ENCODE measurements at places on chromosomes 13 and 19. TPM values are rescaled to one million over a fixed set of nuclear protein-coding genes. Genes with fewer than 3 reads are reported as not detected.

DNA sequence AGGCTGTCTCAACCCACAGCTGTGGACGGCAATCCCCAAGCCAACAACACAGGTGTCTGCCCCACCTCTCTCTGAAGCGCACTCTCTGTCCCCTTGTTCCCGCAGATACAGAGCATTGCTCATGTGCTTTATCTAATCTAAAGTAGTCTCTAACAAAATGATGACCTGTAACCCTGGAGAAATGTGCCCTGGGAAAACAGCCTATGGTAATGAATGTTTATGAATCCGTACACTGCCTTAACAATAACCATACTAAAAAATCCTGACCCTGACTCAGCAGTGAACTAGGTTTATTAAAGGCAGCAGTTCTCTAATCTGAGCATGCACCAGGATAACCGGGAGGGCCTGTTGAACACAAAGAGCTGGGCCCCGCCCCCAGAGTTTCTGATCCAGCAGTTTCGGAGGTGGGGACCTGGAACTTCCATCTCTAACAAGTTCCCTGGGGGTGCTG, 50.7 kb upstream of the SLC15A1 start:
- DNase-seq = no peak

DNA sequence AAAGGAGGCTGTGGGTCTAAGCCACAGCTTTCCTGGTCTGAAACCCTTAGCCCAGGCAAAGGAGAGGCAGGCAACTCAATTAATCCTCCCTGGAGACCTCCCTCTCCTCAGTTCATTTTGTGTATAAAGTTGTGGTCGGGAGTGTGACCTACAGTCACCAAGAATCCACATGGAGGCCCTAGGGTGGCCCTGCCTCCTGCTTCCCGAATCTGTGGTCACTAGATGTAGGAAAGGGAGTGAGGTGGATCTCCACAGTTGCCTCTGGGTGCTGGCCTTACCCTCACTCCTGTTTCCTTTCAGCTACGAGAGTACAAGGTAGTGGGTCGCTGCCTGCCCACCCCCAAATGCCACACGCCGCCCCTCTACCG, 1.3 kb downstream of the RPL18A start:
- DNase-seq = no peak

DNA sequence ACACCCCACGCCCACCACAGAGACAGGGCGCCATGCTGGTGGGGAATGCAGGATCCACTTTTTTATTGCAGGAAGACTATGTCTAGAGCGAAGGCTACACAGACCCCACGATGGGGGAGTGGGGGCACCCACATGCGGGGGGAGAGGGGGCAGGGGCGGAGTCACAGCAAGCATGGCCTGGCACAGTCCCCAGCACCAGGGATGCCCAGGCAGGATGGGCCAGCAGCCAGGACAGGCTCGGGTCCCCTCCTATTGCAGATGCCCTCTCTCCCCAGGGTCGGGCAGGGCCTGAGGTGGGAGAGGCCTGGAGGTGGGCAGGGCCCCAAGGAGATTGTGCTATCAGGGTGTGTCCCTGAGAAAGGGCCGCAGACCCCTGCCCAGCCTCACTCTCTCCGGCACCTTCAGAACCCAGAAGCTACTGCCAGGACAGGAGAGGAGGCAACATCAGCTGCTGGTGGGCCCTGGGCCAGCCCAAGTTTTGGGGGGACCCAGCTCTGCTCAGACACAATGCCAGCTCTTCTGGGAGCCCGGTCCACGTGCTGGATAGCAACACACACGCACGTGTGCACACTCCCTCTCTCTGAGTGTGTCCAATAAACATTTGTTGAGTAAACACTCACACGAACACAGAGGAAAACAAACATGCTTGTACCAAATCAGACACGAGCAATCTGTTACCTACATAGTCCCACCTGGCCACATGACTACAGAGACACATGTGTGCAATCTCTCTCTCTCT, 6.5 kb downstream of the DIRAS1 start:
- DNase-seq = no peak

DNA sequence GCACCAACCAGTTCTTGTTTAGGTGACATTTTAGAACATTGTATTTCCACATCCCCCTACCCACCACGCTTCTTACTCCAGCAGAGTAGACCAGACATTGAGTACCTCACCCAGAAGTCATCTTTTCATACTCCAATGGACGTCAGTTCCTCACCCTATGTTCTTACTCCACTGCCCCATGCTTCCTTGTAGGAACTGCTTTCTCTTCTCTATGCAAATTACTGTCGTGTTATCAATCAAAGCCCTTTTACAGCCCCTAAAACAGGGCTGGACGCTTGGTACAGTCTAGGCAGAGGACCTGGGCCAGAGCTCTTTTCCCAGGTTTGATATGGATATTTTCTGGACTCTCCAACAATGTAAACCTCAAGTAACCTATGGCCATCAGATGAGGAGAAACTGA, 58.2 kb downstream of the USP12 start:
- no peak for DNase-seq

- no peak for DNase-seq
These were observed 301.7 kb upstream of the SPRY2 start for GRCh38 chr13:80642641-80643040.

- DNase-seq = peak; percentile 98
These were observed at the start of gene FBXO46 for GRCh38 chr19:45730368-45731288. TSS of gene FBXO46 (minus strand) at chr19:45730896. CDS start at chr19:45713495, 17,401 bp downstream.

DNA sequence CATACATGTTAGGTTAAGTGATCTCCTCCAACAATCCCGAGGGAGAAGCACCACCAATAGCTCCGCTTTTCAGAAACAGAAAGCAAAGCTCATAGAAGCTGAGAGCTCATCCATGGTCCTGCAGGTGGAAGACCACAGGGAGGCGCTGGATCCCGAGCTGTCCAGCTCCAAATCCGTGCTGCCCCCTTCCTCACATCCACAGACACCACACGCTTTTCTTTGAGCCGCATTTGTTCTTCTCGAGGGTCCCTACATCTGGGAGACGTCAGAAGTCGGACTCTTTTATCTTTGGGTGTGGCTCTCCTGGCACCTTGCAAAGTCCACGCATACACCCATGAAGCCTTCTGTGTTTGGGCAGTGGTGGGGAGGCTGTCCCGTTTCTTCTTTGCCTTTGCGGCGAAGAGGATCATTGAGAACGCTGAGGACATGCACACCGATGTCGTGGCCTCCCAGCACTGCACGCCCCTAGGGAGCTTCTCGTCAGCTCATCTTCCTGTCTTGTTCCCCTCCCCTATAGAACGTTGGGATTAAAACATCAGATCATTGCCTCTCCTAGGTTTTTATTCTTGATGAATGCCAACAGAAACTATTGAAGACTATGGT, 184.8 kb downstream of the TEX29 start:
- DNase-seq = no peak

- DNase-seq = no peak
These were observed 4.8 kb upstream of the ZNF439 start for GRCh38 chr19:11843722-11844121.

GRCh38 chr19:43956827-43957226, 5.8 kb downstream of the ZNF221 start:
- no peak for DNase-seq

DNA sequence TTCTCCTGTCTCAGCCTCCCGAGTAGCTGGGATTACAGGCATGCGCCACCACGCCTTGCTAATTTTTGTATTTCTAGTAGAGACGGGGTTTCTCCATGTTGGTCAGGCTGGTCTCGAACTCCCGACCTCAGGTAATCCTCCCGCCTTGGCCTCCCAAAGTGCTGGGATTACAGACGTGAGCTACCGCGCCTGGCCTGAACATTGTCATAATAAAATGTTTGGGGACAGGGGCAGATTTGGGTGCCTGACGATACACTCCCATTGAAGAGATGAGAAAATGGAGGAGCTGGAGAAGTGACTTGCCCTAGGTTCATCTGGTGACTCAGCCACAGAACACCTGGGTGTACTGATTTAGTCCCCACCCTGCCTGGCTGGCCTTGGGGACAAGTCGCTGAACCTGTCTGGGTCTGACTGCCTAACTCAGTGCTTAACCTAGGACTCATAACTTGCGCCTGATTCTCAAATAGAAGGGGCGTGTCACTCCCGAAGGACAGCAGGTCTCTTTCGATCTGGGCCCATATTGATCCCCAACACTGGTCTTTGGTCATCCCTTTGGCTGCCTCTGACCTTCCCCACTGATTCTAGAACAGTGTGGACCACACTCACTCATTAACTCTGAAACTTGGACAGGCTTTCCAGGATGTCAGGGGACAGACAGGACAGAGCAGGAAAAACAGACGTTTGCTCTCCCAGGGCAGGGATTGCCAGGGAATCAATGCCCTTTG, 7.6 kb upstream of the BICRA start:
- no peak for DNase-seq

DNA sequence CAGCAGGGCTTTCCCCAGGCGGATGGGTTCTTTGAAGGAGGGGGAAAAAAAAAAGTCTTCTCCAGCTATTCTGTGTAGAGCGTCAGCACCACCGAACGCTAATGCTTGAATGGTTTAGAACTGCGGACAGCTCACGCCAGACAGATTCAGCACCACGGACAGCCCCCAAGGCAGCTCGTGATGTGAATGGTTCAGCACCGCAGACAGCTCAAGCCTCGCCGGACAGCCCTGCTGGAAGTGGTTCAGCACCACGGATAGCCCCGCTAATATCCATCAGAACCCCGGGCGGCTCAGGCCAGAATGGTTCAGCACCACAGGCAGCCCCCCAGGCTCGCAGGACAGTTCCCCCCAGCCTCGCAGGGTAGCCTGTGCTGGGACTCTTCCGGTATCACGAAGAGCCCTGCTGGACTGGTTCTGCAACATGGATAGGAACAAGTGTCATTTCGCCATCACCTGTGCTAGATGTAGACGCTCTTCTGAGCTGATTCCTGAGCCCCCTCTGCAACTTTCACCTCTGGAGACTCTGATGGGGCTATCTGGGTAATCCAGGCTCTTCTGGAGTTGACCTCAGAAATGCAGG, 4.9 kb upstream of the SMIM17 start:
- DNase-seq = peak; percentile 89

GRCh38 chr19:50829801-50830200, 3.6 kb downstream of the KLK15 start:
- no peak for DNase-seq

- DNase-seq = no peak
These were observed 257.2 kb upstream of the RFC3 start for GRCh38 chr13:33560726-33561125.

- no peak for DNase-seq
These were observed 91.9 kb downstream of the ZNF431 start for GRCh38 chr19:21233691-21234090.

GRCh38 chr13:44622708-44623107, 46.6 kb upstream of the TSC22D1 start:
- no peak for DNase-seq

DNA sequence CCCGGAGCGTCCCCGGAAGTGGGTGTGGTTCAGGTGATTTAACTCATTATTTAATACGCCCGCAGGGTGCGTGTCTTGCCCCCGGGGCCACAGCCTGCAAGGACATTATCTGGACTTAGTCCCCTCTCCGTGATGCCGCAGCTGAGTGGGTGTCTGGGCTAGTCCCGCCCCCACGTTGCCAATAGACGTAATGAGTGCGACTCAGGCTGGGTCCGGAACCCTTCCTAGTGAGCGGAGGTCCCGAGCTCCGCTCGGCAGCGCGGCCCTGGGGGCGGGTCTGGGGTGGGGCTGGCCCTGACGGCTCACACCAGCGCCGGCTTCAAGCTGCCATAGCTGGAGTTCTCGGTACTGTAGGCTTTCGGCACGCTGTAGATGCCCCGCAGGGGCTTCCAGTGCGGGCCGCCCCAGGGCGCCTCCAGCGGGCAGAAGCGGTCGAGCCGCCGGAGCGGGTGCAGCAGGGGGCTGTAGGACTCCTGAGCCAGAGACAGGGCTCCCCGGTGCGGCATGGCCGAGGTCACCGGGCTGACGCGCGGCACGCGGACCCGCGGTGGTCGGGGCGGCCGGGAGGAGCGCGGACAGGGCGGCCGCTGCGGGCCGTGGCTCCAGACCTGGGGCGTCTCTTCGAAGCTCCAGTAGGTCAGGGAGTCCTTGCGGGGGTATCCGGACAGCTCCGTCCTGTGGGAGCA, 918 bp upstream of the LHB start:
- no peak for DNase-seq

- DNase-seq = no peak
These were observed 330.3 kb upstream of the MIR17HG start for GRCh38 chr13:91017031-91017668.

- DNase-seq = no peak
These were observed 20.7 kb downstream of the COLGALT1 start for GRCh38 chr19:17575871-17576757.

THSD8 gene
- 0.94 TPM for total RNA-seq

ZNF577 gene
- total RNA-seq = 9.4 TPM

TICAM1 gene
- total RNA-seq = 6.3 TPM

C19orf47 gene
- total RNA-seq = 135 TPM

RNF17 gene
- total RNA-seq = not detected

CD209 gene
- 7.6 TPM for total RNA-seq

KLK2 gene
- not detected for total RNA-seq

GNG7 gene
- total RNA-seq = 30.9 TPM

CLC gene
- total RNA-seq = 0.94 TPM

PLPPR2 gene
- total RNA-seq = 19.3 TPM

TNNI3 gene
- 7,865 TPM for total RNA-seq

ZNF135 gene
- 4.2 TPM for total RNA-seq

ADGRL1 gene
- total RNA-seq = 7.9 TPM

CGB5 gene
- not detected for total RNA-seq
